ENCODE measurements at places on chromosomes 1 and 21. TPM values are rescaled to one million over a fixed set of nuclear protein-coding genes. Genes with fewer than 3 reads are reported as not detected.

DNA sequence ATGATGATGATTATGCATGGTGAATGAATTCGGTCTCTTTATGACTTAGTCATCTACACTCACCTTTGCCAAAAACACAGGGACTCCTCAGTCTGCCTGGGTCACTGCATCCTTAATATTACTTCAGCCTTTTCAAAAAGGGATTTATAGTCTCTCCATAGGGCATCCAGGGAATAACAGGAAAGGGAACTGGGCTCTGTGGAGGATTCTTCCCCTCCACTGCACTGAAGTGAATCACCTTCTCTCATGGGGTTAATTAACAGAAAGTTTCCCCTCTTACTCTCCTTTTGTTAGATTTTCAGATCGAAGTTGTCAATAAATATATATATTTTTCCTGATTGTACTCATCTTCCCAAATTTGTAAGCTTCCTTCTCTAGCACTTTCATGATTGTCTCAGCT, at the start of gene OR6K3:
TSS of gene OR6K3 (minus strand) at position 101 of the 400 bp plus-strand sequence. CDS start 2,605 bp downstream, outside the sequence.
- DNase-seq, result no peak
- no peaks in the 10 kb centered on the region for H3K4me1 ChIP-seq
- no peak within 1 kb of the TSS for H3K4me3 ChIP-seq
- no peak within 1 kb of the TSS for H3K27ac ChIP-seq
- H3K36me3 ChIP-seq, result peaks cover 6% of the 10 kb centered on the region

C1orf210 gene
- not detected for total RNA-seq

MRTO4 gene
- total RNA-seq, result 17.0 TPM

GRCh38 chr1:5286244-5286643, 631.8 kb downstream of the AJAP1 start:
- peaks cover 7% of the 10 kb centered on the region for H3K27me3 ChIP-seq
- DNase-seq, result no peak
- no peak overlapping the region for H3K27ac ChIP-seq
- no peak overlapping the region for H3K4me3 ChIP-seq
- no peaks in the 10 kb centered on the region for H3K4me1 ChIP-seq

DNA sequence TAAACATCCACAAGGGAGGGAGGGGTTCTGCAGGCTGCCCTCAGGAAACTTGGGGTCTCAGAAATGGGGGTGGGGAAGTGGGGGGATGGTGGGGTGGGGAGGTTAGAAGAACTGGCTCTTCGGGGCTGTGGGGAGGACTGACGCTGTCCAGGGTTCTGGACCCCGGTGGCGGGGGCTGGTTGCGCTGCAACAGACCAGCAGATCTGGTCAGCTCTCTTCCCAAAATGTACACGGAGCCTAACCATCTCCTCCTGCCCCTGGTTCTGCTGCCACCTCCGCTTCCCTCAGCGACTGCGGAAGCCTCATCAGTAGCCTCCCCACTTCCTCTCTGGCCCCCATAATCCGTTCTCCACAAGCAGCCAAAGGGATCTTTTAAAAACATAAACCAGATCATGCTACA, 29.3 kb upstream of the C1QA start:
- H3K36me3 ChIP-seq, result no peaks in the 10 kb centered on the region
- H3K27me3 ChIP-seq, result peaks cover 58% of the 10 kb centered on the region
- no peak overlapping the region for H3K27ac ChIP-seq
- no peaks in the 10 kb centered on the region for H3K4me1 ChIP-seq
- no peak for DNase-seq

BRINP2 gene
- not detected for total RNA-seq

DNA sequence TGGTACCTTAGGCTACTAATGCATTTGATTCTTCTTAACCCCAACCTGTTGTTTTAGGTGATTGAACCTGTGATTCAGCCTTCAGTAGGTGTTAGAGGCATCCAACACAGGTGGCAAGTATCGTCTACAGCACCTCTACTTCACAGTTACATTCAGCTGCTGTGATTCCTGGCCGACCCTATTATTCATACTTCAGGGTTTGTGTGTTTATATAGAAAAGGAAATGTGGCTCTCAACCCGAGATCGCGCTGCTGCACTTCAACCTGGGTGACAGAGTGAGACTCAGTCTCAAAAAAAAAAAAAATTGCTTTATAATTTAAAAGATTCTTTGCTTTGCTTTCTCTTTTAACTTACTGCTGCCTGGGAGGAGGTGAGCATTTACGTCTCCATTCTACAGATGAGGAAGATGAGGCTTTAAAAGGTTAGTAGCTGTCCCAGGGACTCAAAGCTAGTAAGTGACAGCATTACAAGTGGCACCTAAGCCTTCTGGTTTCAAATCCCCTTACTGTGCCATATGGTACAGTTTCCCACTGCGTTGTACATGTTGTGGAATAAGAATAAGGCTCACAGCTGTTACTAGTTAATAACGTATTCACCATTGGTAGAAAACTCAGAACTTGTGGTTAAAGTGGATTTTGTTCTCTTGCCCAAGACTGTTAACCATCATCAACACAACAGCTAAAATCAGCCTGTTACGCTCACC, 9.9 kb upstream of the GPR25 start:
- H3K4me3 ChIP-seq, result peak overlapping the region; percentile 75
- H3K36me3 ChIP-seq, result no peaks in the 10 kb centered on the region
- DNase-seq, result no peak

TMEM53 gene
- 2.6 TPM for total RNA-seq

DNA sequence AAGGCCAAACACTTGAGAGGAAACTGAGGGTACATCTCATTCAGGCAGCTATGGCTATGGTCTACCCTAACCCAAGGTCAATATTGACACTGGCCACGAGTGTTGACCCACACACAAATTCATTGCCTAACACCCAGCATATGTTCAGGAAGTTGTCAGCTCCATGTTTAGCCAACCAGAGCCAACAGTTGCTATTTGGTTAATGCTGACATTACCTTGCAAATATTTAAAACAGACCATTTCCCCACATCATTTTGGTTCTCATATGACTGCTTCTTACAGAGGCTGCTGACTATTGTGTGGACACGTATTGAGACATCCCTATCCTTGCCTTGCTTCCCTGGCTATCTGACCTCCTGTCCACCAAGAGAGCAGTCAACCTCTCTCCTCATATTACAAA, 97.3 kb downstream of the LMX1A start:
- H3K4me1 ChIP-seq, result no peaks in the 10 kb centered on the region
- peaks cover 3% of the 10 kb centered on the region for H3K36me3 ChIP-seq
- peaks cover 38% of the 10 kb centered on the region for H3K27me3 ChIP-seq
- no peak overlapping the region for H3K4me3 ChIP-seq
- DNase-seq, result no peak

GRCh38 chr1:85078903-85079302, 30.6 kb upstream of the MCOLN3 start:
- no peak overlapping the region for H3K27ac ChIP-seq
- DNase-seq, result no peak
- no peaks in the 10 kb centered on the region for H3K36me3 ChIP-seq
- no peak overlapping the region for H3K4me3 ChIP-seq

DNA sequence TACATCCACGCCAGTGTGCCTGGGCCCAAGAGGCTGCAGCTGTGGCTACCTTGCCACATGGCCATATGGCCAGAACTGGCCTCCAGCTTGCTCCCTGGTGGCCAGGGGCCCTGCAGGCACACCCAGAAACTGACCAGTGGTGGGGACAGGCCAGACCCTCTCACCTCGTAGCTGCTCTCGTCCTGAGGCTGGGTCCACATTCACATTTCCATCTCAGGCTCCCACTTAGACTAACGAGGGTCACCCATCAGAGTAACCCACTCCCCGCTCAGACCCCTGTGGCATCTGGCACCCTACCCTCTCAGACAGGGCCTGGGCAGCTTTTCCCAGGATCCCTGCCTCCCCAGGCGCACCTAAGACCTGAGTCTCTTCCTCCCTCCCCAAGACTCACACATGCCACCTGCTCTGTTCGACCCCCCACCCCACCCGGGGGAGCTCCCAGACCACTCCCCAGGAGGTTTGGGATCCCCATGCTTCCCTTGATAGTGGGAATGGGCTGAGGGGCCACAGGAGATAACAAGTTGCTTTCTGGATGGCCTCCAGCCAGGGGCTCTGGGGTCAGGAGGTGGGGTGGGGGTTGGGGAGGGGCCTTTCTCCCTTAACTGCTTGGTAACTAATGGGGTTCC, 21.3 kb upstream of the RNU1-4 start:
- no peaks in the 10 kb centered on the region for H3K4me1 ChIP-seq
- no peak overlapping the region for H3K27ac ChIP-seq
- no peaks in the 10 kb centered on the region for H3K36me3 ChIP-seq
- no peak overlapping the region for H3K4me3 ChIP-seq
- H3K27me3 ChIP-seq, result peaks cover 31% of the 10 kb centered on the region

DNA sequence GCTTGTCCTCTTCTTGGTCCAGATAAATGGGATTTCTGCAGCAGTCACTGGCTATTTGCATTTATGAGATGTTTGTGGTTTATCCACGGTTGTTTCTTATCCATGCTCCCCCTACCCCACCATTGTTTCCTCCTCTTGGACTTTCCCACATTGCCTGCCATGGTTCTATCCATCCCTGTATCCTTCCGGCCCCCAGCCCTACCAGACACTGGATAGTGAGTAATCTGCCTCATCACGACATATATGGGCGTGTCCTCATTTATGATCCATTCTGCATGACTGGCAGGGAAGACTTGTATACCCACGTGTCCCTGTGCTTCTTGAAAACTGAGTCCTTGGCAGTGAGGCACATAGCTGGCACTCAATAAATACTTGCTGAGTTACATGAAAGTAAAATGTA, 40.1 kb downstream of the CACNA1S start:
- peaks cover 9% of the 10 kb centered on the region for H3K4me1 ChIP-seq
- H3K27ac ChIP-seq, result no peak overlapping the region
- H3K36me3 ChIP-seq, result peaks cover 6% of the 10 kb centered on the region
- H3K27me3 ChIP-seq, result peaks cover 18% of the 10 kb centered on the region
- DNase-seq, result no peak
- no peak overlapping the region for H3K4me3 ChIP-seq

- H3K27me3 ChIP-seq, result peaks cover 16% of the 10 kb centered on the region
- no peak overlapping the region for H3K27ac ChIP-seq
- no peaks in the 10 kb centered on the region for H3K4me1 ChIP-seq
- no peaks in the 10 kb centered on the region for H3K36me3 ChIP-seq
Measured at GRCh38 chr21:35737899-35738346, 322.4 kb downstream of the SETD4 start.

GRCh38 chr1:30319765-30320580, 403.4 kb downstream of the MATN1 start:
- H3K27ac ChIP-seq, result no peak overlapping the region
- H3K4me1 ChIP-seq, result peaks cover 4% of the 10 kb centered on the region
- H3K27me3 ChIP-seq, result peaks cover 71% of the 10 kb centered on the region

NHLH1 gene
- 0.17 TPM for total RNA-seq

TNFRSF8 gene
- total RNA-seq, result 0.20 TPM

NPPA gene
- not detected for total RNA-seq

GRCh38 chr1:165703648-165704047, 5.3 kb upstream of the ALDH9A1 start:
- H3K27ac ChIP-seq, result no peak overlapping the region
- no peak for DNase-seq
- peaks cover 7% of the 10 kb centered on the region for H3K4me1 ChIP-seq
- peaks cover 6% of the 10 kb centered on the region for H3K36me3 ChIP-seq
- peaks cover 19% of the 10 kb centered on the region for H3K27me3 ChIP-seq

DNA sequence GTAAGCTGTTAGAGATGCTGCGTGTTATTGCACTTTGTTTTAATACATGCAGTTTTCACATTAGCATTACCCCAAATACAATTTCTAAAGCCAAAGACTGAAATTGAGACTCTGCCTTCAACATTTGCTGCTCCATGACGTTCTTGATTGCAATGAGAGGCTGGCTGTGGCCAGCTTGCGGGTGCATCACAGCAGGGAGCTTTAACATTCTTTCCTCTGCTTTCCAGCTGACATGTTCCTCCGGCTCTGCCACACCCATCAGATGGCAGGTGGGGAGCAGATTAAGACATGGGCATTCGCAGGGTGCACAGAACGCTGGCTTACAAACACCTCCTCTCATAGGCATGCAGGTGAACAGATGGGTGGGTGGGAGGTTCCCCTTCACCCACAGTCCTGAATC, 314.1 kb downstream of the DISC1 start:
- no peaks in the 10 kb centered on the region for H3K27me3 ChIP-seq
- no peak overlapping the region for H3K4me3 ChIP-seq
- H3K27ac ChIP-seq, result no peak overlapping the region
- peaks cover 6% of the 10 kb centered on the region for H3K4me1 ChIP-seq
- peaks cover 5% of the 10 kb centered on the region for H3K36me3 ChIP-seq
